Erythroblast (primary cell): ENCODE measurements at places on chromosomes 1 and 21.

GRCh38 chr1:183403498-183403897 lies 14.7 kb downstream of the NMNAT2 start:
- no peak for DNase-seq

GRCh38 chr1:1451696-1452364 lies 2.3 kb downstream of the ATAD3C start:
- DNase-seq: no peak

GRCh38 chr21:31780944-31781343 lies 49.0 kb upstream of the SCAF4 start:
- no peak for DNase-seq

GRCh38 chr1:28126783-28127490 lies 38.5 kb upstream of the EYA3 start:
- DNase-seq: no peak

GRCh38 chr1:8070381-8070811 lies 44.3 kb upstream of the ERRFI1 start:
- no peak for DNase-seq

DNA sequence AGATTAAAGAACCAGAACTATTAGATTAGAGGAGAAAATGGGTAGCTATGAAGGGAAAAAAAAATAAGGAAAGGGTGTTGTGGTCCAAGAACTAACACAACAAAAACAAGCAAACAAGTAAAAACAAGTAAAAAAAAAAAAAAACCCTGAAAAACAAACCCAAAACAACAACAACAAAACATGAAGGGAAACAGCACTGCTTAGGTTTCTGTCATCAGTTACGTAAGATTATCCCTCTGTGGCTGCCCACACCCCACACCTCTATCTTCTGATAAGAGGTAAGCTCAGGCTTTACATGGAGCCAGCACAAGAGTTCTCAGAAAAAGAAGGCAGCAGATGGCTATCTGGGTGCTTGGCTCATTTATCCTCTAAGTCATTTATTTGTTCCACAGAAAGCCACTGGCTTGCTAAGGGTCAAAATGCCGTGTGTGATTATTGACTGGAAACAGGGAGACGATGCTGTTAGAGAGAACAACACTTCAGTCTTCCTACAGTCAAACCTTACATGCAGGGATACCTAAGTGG lies 57.5 kb downstream of the KIAA0319L start:
- peak; percentile 95 for DNase-seq

DNA sequence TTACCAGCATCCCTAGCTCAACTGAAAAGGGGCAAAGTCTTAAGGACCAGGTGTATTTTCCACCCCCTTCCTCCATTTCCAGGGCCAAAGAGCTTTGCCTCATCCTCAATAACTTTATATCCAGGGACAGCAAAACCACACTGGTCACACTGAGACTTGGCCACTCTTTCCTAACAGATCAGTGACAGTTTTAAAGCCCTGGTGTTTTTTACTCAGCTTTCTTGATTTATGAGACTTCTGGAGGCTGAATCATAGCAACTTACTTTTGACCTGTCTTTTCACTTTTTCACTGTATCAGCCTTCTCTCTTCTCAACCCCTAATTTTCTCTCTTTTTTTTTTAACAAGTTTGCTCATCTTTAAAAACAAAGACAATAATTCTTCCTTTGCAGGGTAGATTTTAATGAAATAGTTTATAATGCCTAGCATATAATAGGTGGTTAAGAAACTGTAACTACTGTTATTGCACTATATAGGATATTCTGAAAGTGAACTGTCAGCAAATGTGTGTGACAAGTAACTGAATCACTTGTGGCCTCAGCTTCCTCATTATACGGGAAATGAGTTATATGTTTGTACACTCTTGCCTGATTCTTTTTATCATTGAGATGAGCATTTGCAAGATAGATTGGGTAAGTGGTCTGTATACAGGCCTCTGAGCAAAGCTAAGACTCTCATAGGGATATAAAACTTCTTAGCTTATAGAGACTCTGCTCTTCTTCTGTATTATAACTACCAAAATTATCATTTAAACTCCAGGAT lies 19.7 kb upstream of the DYNLT5 start:
- DNase-seq: no peak

DNA sequence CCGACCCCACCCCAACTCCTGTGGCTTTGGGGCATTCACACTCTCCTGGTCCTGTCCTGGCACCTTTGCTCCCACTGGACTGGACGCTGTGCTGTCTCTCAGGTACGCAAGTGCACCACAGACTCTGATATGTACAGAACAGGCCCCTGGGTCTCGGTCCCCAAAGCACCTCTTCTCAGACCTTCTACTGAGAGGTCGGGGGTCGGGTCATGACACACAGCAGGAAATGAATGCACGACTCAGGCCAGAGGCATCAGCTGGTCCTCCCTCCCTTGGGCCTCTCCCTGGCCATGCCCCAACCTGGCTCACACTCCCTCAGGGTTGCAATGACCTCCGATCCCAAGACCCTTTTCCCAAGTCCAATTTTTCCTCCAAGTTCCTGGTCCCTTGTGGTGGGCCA lies 1.8 kb upstream of the KRTAP10-12 start:
- no peak for DNase-seq

DNA sequence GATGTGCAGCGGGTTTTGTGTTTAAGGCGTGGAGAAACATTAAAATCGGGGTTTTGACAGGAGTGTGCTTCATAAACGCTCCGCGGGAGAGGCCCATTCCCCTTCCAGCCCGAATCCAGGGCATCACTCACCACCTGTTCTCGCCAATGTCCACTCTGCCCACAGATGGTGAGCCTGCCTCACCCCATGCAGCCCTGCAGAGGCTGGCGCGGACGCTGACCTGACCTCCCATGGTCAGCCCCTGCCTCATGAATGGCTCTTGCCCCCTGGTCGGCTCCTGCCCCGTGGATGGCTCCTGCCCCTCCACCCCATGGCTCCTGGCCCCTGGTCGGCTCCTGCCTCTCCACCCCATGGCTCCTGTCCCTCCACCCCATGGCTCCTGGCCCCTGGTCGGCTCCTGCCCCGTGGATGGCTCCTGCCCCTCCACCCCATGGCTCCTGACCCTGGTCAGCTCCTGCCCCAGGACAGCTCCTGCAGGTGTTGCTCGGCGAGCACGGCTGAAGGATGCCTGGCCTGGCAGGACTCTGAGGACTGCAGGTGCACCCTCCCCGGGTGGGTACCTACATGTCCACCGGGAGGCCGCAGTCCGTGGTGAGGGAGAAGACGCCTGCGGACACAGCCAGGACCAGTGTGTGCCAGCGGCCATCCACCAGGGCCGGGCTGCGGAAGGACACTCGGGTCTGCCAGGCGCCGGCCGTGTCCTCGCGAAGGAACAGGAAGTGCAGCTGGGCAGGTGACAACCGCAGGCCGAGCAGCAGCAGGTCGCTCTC lies 6.7 kb downstream of the KRTAP10-1 start:
- DNase-seq: no peak

- DNase-seq: peak; percentile 33
These were observed 263.2 kb downstream of the TM2D1 start for GRCh38 chr1:61461406-61462384.

DNA sequence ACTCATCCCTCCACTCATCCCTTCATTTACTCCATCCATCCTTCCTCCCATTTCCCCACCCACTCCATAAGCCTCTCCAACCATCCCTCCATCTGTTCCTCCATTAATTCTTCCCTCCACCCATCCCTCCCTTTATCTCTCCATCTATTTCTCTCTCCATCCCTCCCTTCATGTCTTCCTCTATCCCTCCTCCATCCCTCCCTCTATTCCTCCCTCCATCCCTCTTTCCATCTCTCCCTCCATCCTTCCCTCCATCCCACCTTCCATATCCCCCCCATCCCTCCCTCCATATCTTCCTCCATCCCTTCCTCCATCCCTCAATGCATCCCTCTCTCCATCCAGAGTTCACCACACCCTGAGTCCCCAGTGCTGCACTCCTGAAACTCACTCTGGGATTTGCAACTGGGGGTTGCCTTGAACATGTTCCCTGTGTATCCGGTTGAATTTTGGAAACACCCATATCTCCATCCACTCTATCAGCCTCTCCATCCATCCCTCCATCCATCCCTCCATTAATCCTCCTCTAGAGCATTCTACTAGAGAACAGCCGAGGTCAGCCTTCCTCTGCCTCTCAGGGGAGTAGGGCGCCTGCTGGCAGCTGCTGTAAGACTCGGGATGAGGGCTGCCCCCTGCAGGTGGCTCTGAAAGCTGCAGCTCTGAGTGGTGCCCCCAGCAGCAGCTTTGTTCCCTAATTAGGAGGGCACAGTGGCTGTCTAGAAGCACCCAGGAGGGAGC lies 39.4 kb downstream of the ABCG1 start:
- peak; percentile 65 for DNase-seq

DNA sequence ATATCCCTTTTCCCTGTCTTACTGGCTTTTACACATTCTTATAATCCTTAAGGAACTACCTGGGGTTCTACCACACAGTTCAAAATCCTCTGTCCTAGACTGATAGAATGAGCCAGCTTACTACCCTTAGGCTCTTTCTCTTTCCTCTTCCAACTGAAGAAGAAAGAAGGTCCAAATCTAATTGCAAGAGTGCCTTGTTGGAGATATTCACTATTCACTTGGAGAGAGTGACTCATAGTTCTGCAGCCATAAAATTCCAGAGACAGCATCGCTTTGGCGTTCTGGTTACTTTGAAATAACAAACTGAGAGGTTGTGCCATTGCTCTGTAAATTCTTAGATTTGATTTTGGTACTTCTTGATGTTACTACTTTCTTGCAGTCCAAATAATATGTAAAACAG lies 4.2 kb downstream of the CADM3 start:
- DNase-seq: no peak

DNA sequence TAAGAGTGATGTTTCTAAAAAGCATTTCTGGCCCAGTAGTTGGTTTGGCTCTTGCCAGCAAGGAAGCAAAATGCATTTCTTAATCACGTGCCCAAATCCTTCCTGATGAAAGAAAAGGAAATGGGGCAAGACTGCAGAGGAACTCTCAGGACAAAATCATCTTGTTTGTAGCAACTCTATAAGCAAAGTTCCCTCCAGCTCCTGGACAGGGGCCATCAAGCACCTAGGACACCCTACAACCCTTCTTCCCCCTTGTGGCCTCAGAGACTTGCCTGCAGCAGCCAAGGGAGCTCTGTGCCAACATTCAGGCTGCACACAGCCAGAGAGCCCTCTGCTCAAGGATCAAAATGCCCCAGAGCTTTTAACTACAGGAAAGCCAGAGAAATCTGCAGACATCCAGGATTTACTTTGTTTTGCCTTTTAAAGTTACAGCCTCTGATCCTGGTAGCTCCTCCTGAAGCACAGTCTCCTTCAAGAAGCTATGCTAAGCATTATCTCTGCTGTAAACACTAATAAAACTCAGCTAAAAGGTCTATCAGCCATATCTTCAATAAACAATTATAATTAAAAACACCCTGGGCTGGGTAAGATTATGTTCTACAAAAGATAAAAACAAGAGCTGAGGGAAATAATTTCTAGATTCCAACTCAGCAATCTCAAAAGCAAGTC lies 105.0 kb downstream of the KIAA0319L start:
- peak; percentile 76 for DNase-seq

DNA sequence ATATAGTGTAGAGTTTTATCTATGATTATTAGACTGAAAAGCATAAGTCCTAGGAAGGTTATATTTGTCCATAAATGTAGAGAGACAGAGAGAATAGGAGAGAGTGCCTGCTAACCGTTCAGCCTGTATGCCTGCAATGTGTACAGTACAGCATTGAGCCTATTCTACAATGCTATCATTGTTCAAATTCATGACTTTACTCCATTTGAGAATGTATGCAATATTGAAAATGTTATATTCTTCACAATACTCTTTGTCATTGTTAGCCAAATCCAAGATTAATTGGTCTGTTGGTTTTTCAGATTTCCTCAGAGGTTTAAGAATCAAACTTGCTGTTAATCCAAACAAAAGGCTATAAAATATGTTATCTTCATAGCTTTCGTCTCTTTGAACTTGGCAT lies 585.2 kb upstream of the B3GALT2 start:
- DNase-seq: no peak

GRCh38 chr1:33150522-33150921 lies 31.3 kb downstream of the TRIM62 start:
- DNase-seq: no peak

DNA sequence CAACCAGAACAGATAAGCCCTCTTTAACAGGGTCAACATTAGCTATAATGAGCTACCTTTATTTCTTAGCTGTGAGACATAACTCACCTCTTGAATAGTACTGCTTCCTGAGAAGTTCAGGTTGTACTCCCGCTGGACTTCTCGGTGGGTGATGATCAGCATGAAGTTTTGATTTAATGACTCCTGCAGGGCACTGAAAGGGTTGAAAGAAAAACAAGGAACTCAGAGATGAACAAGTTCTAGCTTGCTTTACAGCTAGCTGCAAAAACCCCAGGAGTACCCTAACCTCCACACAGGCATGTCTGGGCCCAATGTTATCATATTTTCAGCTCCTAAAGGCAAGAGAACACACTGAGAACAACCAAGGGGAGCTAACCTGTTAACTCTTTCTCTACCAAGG lies 254.4 kb downstream of the FAF1 start:
- no peak for DNase-seq

DNA sequence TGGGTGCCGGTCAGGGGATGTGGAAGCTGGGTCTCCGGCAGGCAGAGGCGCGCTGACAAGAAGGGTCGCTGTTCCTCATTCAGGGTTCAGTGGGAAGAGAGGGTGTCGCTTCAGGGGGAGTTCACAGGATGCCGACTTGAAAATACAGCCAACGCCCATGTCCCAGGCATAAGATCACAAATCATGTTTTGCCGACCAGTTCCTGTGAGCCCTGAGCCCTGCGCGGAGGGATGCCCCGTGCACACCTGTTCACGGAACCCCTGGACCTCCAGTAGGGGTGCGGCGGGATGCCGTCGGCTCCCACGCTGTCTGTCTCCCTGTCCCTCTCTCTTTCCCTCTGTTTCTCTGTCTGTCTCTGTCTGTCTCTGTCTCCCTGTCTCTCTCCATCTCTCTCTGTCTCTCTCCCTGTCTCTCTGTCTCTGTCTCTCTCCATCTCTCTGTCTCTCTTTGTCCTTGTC lies 26.8 kb downstream of the TP73 start:
- no peak for DNase-seq

GRCh38 chr1:182668521-182669054 lies 15.8 kb downstream of the RGS8 start:
- DNase-seq: no peak
